Stimulated activated CD8-positive, alpha-beta memory T cell treated with anti-CD3 and anti-CD28 coated beads, Interleukin-4, amount 100 ng/mL, for 1 hour (primary cell): ENCODE measurements at places on chromosomes 2 and 18.

DNA sequence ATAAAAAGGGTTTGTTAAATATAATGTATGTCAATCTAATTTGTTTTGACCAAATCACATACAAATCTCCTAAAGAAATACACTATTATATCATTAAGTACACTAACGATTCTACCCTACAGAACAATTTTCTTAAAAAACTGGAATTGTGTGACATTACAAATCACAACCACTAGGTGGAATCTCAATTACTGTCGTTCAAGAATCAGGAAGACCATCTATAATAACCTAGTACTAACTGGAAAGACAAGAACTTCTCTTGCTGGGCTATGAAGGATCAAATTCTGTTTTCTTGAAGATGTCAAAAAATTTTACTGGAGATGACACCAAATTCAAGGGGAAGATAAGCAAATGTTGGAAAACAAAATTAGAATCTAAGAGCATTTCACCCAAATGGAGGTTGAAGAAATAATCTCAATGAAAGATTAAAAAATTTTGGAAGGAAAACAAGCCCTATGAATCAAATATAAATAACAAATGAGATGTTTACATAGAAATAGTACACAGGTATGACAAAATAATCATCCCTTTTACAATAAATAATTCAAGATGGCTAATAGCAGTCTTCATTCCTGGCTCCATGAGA, 110.9 kb downstream of the STK39 start:
- DNase-seq: no peak

DNA sequence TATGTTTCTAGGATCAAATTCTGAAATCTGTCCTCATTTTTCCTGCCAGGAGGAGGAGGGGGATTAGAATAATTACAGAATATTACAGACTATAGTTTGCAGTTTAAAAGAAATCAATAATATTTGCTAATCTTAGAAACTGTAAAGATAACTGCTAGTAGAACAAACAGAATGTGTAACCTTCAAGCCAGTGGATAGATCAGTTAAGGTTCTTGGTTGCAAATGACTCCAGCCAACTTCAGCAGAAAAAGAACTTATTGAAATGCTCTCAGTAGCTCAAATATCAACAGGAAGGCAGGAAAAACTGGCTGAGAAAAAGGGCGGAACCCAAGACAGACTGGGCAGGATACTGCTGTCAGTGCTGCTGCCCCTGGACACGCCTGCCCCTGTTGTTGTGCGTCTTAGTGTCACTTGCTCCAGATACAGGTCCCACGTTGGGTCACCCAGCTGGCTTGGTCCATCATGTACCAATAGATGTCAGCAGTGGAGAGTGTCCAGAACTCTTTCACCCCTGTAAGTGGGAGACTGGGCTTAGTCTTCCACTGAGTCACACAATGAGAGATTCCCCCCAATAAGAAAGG, 10.2 kb downstream of the NMUR1 start:
- no peak for DNase-seq

DNA sequence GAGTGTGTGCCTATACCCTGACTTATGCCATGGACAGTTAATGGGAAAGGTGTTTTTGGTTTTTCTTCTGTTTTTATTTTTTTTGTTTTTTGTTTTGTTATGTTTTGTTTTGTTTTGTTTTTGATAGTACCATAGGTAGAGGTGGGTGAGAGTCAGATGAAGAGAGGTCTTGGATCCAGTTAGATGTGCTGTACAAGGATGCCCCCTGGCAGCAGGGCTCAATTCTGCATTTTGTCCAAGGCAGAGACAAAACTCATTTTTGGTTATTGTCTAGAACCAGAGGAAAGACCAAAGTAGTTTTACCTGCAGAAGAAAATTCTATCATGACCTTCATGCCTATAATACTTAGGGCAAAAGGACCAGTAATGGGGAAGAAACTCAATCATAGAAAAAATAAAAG, 48.5 kb downstream of the SLC5A7 start:
- DNase-seq: no peak

GRCh38 chr2:231926761-231927565, 767 bp upstream of the NPPC start:
- no peak for DNase-seq

DNA sequence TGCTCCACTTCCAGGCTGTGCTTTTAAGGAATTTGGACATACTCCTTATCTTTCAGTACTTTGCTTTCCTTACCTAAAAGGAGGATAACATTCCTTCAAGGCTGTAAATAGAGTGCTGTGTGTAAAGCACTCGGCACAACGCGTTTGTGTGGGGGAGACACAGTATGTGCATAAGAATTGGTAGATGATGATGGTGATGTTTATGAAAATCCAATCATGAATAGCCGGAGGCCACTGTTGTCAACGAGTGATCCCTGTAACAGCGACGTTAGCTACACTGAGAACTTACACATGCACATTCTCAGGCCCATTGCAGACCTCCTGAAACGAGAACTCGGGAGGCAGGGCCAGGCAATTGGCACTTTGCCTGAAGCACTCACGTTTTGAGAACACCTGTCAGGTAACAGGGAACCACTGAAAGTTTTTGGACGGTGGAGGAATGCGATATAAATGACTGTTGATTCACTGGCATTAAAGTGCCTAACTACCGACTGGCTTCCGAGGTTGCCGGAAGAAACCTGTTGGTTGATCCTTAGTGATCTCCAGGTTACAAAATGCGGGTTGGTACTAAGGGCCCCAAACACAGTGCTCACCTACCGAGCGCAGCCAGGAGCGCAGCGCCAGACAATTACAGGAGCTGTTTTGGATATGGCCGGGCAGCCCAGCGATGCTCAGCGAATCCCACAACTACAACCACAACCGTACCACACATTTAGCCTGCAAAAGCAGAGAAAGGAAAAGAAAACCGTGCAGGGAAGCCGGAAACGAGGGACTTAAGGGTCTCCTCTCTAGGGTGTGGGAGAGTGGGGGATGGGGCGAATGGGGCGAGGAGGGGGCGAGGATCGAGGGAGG, 1.0 kb upstream of the MAP4K4 start:
- no peak for DNase-seq

GRCh38 chr2:171516793-171517192, 5.5 kb upstream of the CYBRD1 start:
- DNase-seq: no peak
